Right ventricle myocardium superior (tissue), 1 donor: ENCODE measurements at places on chromosomes 16 and 17. TPM values are rescaled to one million over a fixed set of nuclear protein-coding genes. Genes with fewer than 3 reads are reported as not detected.

DNA sequence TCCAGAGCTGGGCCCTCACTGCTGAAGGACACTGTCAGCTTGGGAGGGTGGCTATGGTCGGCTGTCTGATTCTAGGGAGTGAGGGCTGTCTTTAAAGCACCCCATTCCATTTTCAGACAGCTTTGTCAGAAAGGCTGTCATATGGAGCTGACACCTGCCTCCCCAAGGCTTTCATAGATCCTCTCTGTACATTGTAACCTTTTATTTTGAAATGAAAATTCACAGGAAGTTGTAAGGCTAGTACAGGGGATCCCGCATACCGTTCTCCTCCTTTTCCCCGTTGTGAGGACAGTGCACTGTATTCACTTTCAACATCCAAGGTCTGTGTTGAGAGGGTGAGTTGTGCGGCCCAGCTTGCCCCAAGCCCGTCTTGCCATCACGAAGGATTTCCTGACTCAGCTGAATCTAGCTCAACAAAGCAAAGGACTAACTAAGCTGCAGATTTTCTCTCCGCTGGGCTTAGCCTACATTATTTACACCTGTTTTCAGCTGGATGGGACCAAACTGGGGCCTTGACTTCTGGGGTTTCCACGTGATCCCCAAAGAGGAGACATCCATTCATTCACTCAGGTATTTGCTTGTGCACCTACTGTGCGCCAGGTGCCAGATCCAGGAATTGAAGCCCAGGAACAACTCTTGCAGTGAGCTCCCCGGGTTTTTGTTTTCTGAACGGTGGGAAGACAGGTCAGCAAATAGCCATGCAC, 5.2 kb upstream of the TMEM235 start:
- no peak for DNase-seq

- DNase-seq, result peak; percentile 63
Observed at GRCh38 chr17:28916302-28916934, 13.5 kb upstream of the DHRS13 start.

DNA sequence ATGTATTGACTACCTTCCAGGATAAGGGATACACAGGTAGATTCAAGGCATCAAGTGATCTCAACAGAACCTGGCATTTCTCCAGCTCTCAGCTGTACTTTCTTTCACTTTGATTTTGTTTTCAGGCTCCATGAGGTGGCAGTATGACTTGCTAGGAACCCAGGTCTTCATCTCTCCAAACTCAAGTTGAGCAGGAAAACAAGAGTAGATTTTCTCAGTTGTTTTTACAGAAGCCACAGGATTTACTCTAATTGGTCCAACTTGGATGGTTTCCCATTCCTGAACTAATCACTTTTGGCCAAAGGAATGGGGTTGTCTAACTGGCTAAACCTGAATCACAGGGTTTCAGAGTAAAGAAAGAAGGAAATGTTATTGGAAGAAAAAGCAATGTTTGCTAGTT, 146.6 kb downstream of the TRIM37 start:
- no peak for DNase-seq

DNA sequence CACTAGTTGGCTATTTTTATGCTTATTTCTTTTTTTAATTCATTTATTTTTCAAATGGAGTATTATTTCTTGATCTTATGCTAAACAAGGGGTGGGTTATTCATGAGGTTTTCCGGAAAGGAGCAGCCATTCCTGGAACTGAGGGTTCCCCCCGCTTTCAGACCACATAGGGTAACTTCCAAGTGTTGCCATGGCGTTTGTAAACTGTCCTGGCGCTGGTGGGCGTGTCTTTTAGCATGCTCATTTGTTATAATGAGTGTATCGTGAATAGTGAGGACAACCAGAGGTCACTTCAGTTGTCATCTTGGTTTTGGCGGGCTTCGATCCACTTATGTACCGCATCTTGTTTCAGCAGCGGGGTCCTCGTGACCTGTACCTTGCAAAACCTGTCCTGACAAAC, 29.6 kb upstream of the ASGR2 start:
- no peak for DNase-seq

DNA sequence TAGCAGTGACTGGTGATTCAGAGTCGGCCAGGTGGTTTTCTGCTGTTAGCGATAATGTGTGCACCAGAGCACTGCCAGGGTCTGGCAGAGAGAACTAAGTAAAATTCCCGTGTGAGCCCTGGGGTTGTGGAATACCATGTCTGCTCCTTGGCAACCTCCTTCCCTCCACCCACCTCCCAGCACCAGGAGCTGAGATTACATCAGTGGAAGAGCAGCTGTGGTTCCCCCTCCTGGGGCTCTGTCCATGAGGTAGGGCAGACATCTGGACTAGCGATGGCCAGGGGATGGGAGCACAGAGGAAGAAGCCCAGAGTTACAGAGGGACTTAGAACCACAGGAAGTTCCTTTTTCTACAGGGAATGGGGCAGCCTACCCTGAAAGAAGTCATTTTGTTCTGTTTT, 15.8 kb downstream of the CLEC10A start:
- no peak for DNase-seq

GRCh38 chr17:72338847-72339790, 218.3 kb downstream of the SOX9 start:
- no peak for DNase-seq

Gene ORAI3
- 9.5 TPM for total RNA-seq

Gene IKZF3
- 0.22 TPM for total RNA-seq

Gene SP6
- total RNA-seq, result 0.08 TPM
